ENCODE measurements at places on chromosomes 1 and 21.

GRCh38 chr1:76428028-76428427 lies 353.5 kb downstream of the ST6GALNAC3 start:
- no peak for DNase-seq

DNA sequence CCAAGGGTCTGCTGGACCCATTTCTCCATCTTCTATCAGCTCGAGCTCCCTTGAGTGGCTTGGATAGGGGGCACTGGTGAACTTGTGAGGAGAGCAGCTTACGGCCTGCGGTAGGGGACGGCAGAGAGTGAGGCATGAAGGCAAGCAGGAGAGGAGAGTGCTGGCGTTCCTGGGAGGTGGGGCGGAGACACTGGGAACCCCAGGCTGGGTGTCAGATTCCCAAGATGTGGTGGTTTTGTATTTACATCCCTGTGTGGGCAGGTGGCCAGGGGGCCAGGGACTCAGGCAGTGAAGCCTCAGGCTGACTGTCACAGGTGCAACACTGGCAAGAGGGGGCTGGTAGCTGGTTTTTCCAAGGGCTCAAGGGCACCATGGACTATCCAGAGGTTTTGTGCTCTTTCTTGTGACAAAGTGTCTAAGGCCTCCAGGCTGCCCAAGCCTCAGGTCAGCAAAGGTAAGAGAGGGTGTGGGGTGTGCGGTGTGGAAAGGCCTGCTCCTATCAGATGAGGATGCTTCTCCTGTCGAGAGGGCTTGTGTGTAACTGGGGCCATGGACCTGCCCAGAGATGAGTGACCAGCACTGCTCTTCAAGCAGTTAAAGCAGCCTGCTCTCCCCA lies 45.1 kb upstream of the ROR1 start:
- DNase-seq, result no peak

DNA sequence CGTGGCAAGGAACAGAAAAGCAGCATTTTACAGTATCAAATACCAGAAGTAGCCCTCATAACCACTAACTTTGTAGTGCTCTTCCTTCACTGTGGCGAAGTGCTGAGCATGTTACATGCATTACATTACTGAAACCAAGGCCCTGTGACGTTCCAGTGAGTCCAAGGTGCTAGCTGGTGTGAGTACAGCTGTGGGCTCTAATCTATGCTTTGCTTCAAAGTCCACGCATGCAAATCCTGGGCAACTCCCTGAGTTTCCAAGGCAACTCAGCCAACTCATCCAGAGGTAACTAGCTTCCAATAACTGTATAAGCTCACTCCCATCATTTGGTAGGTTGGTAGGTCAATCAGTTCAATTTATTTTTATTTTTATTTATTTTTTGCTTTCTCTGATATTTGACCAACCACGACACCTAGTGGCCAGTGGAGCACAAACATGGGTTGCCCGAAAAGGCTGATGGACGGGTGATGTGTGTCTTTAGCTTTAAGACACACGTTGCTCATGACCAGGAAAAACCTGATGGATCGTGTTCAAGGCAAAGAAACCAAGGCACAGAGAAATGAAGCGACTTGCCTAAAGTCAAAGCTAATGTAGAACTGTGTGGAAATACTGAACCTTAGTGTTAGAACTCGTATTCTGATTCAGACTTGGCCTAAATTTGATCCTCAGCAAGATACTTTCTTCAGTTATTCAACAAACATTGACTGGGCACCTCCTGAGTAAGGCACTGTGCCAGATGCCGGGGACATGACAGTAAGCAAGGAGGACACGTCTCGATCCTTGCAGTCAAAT lies 73.0 kb downstream of the GNG12 start:
- peak; percentile 47 for DNase-seq

DNA sequence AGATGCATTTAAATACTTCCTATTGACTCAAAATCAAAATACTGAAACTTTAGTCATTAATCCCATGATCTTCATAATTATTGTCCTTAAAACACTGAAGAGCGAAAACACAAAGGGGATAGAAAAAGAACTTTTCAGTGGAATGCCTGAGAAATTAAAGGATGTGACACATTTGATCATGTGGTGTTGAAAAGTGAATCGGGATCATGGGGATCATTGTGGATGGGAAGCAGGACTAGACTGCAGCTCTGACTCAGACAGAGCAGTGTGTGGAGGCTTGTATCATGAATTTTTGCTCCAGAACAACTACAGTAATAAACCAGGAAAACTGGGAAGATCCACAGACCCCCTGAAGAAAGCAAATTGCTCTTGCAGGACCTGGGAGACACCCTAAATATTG lies 161.1 kb upstream of the CXADR start:
- no peak for DNase-seq

GRCh38 chr1:116380499-116381242 lies 7.6 kb downstream of the ATP1A1 start:
- DNase-seq, result no peak

GRCh38 chr1:169090900-169091311 lies 15.6 kb upstream of the ATP1B1 start:
- no peak for DNase-seq

DNA sequence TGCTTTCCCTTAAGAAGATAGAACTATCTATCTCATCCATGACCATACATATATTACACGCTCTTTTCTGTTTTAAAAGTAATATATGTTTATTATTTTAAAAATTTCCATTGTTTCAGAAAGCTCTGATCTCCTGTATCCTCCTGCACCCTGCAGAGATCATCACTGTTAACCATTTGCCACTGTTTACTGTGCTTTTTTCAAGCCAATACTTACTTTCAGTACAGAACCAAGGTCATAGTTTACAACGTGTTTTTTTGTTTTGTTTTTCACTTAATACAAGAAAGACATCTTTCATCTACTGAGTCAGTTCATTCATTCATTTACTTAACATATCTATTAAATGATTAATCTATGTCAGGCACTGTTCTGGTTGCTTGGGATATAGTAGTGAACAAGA lies 10.2 kb downstream of the SESN2 start:
- no peak for DNase-seq

DNA sequence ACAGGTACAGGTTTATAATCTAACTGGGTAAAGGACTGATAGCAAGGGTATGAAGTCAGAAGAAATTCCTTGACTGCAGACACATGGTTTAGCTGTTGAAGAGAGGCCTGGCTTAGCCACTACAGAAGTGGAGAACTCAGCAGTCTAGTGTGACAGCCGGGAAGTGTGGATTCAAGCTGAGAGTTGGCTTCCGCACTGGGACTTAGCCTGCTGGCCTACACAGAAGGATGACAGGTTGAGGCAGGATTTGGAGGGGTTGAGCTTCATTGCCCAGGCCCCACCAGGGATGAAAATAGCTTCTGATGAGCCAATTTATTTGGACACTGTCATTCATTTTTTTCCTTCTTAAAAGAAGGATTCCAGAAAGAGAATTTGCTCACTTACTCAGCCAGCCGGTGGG lies 284.4 kb downstream of the PCP4 start:
- no peak for DNase-seq

GRCh38 chr1:201176940-201177339 lies 13.7 kb upstream of the IGFN1 start:
- DNase-seq, result no peak

DNA sequence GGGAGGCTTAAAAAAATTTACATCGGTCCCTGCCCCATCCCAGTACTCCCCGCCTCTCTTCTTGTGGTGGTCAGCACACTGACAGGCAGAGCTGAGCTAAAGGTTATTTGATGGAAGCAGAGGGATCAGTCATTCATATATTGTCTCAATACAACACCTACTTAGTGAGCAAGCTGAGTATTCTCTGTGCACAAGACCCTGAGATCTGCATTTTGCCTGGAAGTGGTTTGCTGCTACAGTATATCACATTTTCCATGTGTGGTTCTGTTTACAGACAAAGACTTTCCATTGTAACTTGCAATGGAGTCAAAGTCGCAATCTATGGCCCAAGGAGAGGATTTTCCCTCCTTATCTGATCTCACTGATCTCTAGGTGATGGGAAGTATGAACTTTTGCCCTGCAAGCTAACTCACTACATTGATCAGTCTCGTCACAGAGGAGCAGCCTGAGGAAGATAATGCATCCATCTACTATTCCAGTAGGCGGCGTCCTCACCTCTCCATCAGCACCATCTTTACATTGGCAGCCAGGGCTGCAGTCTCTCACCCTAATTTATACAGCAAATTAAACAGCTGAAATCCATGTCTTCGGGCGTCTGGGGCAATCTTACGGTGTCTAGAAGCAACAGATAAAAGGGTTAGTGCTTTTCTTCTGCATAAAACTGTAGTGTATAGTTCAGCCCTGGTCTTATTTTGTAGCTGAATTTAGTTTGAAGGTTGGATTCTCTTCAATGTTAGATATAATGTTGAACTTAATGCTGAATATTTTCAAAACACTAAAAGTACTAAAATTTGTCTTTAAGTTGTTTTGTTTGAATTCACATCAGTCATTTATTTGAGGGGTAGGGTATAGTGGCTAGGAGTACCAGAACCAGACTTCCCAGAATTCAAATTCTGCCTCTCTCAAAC lies 3.2 kb upstream of the TRAF5 start:
- DNase-seq, result no peak

GRCh38 chr21:33943293-33943692 lies 27.7 kb upstream of the ATP5PO start:
- no peak for DNase-seq
